Sigmoid colon (tissue), 7 donors: ENCODE measurements at places on chromosomes 12 and 14. TPM values are rescaled to one million over a fixed set of nuclear protein-coding genes. Genes with fewer than 3 reads are reported as not detected.

GRCh38 chr14:71005076-71005475 is 97.8 kb downstream of the PCNX1 start:
- DNase-seq = no peak

CIROP gene
- not detected for total RNA-seq

NABP2 gene
- 17.2 TPM for total RNA-seq

- DNase-seq = no peak
Measured at GRCh38 chr12:117921929-117922777, 46.6 kb downstream of the KSR2 start.

DNA sequence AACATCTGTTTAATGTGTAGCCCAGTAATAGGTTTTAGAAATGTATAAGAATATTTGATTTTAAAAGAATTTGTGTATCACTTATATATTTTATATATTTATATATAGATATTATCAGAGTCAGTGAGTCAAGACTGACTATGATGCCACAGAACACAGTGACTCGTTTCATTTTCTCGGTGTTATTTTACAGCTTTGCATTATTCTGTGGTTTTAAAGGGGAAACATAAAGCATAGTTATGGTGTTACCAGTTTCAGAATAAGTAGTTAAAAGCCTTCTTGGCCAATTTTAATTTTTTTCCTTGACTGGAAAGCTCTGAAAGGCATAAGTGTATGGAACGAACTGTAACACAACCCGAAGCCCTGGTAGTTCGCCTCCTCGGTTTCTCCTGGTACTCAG is 91.0 kb downstream of the GRIP1 start:
- no peak for DNase-seq

DNA sequence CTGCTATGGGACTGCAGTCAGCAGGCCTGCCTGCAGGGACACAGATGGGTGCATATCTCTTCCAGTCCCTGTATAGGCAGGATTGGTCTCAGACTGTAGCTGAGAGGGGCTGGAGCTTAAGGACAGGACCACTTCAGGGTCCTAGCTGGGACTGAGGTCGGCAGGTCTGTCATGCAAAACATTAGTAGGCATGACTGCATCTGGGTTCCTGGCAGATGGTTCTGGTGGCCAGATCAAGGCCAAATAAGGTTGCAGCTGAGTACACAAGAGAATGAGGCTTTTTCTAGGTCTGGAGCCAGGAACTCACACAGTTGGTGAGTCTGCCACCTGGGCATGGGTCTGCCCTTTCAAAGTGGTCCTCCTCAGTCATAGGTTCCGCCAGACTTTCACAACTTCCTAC is 155.8 kb downstream of the TPH2 start:
- no peak for DNase-seq

DNA sequence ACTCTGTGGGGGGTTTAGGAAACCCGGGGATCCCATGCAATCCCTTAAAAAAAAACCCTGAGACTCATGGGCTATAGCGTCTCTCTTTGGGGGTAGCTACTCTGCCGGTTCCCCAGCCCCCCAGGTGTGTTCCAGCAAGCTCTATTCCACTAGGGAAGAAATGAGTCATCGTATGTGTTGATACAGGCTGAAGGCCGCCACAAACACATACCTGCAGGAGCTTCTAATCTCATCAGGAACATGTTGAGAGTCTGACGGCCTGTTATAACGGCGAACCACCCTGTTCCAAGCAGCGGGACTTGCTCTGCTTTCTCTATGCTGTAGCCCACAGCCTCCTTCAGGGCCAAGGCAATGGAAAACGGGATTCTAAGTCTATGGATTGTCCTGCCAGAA is 977 bp upstream of the KRT5 start:
- DNase-seq = no peak

DNA sequence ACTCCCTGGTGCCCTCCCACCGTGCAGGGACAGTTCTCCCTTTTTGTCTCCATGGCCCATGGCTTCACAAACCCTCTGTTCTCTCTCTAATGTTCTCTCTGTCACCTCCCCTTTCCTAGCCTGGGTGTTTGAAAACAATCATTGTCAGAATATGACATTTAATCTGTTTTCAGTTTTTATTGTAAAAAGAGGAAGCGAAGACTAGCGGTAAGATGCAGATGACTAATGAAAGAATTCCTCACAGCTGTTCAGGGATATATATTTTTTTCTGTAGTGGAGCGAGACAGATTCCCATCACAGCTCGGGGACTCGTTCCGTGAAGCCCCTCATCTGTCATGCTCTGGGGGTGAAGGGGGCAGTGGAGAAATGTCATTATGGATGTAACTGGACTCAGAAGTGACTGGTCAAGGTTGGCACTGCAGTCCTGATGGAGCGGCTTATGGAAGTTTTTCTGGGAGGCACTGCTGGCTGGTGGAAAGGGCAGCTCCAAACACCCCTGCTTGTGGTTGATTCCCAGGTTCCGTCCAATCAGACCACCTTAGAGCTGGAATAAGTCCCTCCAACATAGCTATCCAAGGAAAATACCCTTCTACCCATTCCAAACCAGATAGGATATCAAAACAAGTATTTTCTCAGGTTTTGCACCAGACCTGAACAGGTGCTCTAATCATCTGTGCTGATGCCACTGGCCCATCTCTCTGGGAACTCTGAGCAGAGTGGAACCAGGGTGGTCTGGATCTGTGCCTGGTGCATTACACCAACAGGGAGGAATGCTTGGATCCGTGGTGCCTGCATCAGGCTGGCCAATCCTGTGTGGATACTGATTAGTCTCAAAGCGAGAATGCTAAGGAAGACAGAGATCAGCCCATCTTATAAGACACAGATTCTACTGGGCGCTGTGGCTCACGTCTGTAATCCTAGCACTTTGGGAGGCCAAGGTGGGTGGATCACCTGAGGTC is 84.7 kb downstream of the GPATCH2L start:
- no peak for DNase-seq

NELL2 gene
- total RNA-seq = 3.9 TPM

GRCh38 chr14:75604979-75605851 is 26.8 kb downstream of the FLVCR2 start:
- no peak for DNase-seq

KRT2 gene
- total RNA-seq = not detected

- no peak for DNase-seq
Measured at GRCh38 chr12:11824736-11825135, 175.3 kb downstream of the ETV6 start.

OR9K2 gene
- total RNA-seq = not detected
